ENCODE measurements at places on chromosomes 5 and 9.

GRCh38 chr5:96628406-96628805 is 33.8 kb upstream of the CAST start:
- no peak for DNase-seq

DNA sequence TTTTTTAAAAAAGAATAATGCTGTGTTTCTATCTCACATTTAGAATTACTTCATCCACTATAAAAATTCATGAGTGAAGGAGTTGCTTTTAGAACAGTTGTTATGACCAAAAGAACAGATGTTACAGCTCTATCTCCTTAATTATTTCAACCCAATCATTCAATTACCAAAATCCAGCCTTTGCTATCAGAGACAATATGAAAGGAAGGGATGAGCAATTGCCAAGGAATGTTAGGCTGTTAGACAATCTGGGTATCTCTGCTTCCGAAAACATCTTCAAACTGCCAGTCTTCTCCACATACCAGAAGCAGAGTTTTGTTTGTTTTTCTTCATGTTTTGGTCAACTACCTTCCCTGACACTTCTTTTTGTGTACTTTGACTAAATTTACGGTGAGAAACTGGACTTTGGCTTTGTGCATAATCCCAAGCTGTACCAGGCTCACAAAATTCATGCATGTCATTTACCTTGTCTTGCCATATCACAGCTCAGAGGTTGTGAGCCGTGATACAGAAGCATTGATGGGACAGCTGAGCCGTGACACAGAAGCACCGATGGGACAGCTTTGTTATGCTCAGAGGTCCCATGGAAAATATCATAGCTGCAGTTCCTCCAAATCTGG is 405.5 kb downstream of the KIF4B start:
- DNase-seq = no peak

DNA sequence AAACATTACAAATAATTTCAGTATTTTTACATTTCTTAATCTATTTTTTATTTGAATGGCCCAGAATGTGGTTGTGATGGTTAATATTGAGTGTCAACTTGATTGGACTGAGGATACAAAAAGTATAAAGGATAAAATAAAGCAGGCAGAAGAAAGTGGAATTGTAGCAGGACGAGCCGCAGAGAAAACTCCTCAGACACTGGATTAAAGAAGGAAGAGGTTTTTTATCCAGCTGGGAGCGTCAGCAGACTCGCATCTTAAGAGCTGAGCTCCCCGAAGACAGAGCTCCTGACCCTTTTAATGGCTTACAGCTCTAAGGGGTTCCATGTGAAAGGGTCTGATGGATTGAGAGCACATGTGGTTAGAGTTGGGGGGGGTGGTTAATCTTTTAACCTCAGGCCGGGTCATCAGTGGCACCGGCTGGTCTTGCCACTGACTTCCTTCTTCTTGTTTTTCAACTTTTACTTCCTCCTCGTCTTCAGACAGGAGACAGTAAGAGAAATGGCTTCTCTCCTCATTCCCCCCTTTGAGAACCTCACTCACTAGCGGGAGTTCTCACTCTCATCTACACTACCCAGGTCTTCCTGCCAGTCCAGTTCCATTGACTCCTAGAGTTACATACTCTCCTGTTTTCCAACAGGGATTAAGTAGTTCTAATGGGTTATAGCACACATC is 80.0 kb downstream of the TMEM161B start:
- peak; percentile 14 for DNase-seq

GRCh38 chr5:144048259-144048856 is 122.1 kb downstream of the YIPF5 start:
- DNase-seq = no peak

DNA sequence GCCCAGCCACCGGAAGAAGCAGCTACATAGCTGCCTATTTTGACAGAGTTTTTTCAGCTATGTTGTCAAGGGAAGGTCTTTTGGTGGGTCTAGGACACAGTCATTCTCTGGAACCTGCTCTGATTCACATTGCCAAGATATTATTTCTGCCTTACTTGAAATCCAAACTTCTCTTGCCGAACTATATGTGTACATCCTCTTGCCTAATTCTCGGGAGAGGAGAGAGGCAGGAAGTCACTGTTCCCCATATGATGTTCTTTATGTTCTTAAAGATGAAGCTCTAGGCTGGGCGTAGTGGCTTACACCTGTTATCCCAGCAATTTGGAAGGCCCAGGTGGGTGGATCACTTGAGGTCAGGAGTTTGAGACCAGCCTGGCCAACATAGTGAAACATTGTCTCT is 8.6 kb downstream of the TMEM252 start:
- DNase-seq = no peak

DNA sequence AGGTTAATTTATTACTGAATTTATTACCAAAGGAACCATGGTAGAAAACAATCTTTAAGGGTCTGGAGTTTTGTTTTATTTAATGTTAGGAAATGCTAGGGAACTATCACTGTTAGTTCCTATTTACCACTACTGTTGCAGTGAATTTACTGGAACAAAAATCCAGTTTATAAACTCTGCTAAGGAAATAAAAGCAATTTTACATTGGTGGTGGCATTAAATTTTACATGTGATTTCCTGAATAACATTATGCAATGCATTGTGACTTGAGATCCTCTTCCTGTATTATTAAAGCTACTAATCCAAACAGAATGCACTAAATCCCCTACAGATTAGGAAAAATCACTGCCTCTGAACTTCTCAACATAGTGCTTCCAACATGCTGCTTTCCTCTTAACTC is 599.5 kb upstream of the PTGER4 start:
- no peak for DNase-seq

GRCh38 chr5:154249826-154250225 is 59.3 kb downstream of the GALNT10 start:
- DNase-seq = no peak

DNA sequence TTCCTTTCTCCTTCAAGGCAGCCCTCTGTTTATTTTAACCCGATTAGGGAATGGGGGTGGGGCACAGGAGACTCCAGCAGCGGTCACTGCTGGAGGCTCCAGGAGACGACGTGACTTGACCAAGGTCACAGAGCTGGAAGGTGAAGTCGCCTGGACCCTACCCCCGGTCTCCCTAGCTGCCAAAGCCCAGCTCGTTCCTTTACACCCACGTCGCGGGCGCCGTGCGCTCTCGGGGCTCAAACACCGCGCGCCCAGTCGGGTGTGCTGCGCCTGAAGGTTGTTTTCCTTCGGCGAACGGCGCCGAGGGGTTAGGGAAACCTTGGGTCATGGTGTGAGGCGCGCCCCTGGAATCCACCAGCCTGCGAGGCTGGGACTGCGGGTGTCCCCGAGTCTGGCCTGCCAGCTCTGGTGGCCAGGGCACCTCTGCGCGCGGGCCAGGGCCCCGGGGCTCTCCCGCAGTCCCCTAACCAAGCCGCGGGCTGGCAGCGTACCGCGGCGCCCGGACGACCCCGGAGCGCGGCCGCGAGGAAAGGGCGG is 747 bp upstream of the UNC5A start:
- no peak for DNase-seq

DNA sequence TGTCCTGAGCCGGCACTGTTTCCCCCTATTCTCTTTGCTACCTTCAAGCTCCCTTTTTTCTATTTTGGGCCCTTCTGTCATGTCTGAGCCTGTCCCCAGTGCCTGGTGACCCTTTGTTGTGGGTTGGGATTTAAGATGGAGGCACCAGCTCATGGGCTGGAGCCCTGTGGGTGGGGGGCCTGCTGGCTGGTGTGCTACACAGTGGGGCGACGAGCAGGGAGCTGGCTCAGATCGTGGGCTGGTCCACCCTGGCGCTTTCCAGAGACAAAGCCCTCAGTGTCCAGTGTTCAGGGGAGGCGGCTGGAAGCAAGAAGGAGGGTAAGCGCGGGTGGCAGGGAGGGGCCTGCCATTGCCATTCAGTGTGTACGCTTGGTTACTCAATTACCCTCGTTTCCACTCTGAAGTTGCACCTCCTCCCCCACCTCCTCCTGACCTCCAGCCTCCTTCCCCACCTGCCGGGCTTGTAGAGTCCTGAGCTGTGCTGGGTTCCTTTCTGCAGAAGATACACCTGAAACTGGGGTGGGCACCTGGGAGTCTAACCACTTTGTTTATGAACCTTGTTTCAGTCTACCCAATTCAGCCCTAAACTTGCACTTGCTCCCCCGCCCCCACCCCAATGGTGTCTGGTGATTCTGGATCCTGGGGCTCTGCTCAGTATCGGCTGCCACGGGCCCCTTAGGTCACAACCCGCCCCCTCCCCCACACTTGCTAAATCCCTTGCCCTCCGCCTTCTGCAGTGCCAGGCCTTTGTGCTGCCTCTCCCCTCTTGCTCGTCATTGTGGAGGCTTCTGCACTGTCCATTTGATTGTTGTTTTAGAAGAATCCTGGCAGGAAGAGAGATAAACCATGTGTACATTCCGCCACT is 49.9 kb downstream of the MVB12B start:
- DNase-seq = no peak

DNA sequence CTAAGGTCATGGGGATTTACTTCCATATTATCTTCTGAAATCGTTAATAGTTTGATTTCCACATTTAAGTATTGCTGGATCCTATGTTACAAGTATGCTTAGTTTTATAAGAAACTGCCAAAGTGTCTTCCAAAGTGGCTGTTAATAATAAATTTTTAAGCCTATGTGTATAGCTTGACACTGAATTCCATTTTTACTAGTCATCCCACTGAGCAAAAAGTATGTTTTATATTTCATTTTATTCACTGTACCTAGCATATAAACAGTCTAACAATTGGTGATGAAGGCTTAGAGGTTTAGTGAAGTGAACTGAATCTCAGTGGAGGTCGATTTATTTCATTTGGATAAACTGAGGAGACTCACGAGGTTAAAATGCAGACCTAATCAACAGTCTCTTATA is 174.6 kb downstream of the ADAMTS6 start:
- peak; percentile 8 for DNase-seq

- DNase-seq = no peak
Observed at GRCh38 chr5:144979516-144980264, 809.0 kb downstream of the KCTD16 start.

DNA sequence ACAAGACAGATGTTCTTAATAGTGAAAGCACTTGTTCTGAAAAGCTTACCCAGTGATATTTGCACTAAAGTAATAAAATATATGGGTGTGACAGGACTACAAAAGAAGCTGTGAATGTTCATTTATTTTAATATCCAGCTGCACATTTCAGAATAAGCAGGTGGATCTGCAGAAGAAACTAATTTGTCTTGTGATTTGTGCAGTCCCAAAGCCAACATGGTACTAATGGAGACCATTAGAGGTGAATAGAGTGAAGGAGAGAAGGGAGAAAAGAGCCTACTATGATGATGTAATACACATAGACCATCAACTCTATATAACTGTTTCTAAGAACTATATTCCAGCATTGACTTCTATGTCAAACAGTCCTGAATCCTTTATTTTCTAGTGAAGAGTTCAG is 362.8 kb downstream of the ISL1 start:
- no peak for DNase-seq

DNA sequence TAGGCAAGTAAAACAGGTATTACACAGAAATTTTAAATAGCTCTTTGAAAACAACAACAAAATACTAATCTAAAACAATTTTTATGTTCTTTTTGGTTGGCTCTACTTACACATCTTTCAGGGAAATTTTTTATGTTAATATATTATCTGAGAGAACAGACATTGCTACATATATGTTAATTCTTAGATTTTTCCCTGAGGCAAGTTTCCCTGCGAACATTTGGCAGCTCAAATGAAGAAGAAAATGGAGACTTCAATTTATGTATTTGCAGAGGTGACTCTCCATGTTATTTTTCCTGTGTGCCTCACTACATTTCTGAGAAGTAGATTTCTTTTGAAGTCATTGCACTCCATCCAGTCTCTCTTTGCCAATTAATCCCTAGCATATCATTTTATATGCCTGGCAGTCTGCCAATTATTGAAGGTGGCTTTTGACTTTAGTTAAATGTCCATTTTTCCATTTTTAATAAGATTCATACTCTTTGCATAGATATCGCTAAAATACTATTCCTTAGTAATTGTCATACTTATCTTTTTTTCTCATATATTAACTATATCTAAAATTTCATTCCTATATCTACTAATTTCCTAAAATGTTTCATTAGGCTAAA is 908.2 kb upstream of the CDH10 start:
- DNase-seq = no peak

- no peak for DNase-seq
Observed at GRCh38 chr5:161432798-161433197, 113.7 kb downstream of the GABRB2 start.

- DNase-seq = no peak
Observed at GRCh38 chr5:72605632-72606031, 98.4 kb upstream of the ZNF366 start.

- DNase-seq = no peak
Observed at GRCh38 chr5:5751498-5751897, 329.0 kb downstream of the ICE1 start.

DNA sequence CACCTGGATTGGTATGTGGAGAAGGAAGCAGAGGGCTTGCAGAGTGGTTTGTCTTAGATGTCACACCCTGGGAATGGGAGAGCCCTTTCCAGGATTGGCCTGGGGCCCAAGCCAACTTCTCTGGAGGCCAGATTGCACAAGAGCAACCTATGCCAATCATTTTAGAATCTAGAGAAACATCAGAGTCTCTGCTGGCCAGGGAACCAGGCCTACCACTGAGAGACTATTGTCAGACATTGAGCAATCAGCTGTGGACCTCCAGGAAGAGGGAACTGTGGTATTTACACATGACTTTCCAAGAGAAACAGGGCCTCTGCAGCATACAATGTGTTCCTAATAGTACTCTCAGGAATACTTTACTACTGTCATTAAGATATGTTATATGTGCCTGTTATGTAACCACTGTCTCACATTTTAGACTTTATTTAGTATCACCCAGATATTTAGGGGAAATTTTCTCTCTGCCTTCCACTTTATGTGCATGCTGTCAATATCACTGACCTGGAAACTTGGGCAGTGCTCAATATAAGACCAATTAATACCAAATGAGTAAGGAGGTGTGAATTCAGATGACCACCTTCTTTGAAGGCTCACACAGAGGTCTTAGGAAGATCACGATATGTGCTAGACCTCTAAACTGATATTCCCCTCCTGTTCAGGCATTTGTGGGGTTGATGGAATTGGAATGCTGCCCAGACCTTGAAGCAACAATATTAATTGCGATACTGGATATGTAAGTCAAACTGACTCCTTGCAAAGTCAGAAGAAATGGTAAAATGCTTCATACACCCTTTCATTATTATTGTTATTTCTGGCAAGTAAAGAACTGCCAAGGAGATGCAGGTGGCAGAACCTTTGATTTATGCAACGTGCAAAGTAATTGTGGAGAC is 20.5 kb upstream of the CCL28 start:
- peak; percentile 86 for DNase-seq

GRCh38 chr5:112320408-112320807 is 98.7 kb downstream of the EPB41L4A start:
- no peak for DNase-seq

- no peak for DNase-seq
Observed at GRCh38 chr5:169686137-169686536, 49.1 kb downstream of the DOCK2 start.

DNA sequence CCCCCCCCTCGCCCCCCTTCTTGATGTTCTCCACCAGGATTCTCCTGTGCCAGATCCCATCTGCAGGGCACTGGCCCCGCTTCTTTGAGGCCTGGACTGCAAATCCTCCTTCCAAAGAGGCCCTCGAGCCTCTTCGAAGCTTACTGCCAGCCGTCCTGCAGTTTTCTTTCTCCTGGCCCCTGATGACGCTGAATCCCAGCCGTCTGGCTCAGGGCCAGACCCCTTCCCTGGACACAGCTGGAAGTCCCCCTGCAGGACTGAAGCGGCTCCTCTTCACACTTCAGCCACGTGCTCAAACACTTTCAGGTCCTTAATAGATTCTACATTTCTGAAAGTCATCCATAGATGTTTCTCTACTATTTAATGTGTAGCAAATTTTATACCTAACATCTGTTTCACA is 121.5 kb downstream of the EHMT1 start:
- peak; percentile 62 for DNase-seq

Measured in fibroblast of mammary gland (primary cell).